ENCODE measurements at places on chromosomes 3 and 15.

DNA sequence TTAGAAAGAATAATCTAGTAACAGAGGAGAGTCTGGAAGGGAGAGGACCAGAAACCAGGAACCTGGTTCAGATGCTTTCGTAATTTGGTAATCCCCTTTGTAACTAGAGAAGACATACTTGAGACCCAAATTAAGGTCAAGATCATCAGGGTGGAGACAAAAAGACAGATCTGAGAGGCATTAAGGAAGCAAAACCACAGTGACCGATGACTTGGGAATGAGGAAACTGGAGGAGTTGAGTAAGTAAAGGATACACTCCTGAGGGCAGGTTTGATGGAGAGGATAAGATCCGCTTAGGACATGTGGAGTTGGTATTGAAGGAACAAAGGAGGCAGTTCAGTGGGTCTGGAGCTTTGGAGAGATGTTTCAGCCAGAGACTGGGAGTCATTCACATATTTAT lies 23.6 kb upstream of the BCL2A1 start:
- peaks cover 4% of the 10 kb centered on the region for H3K27me3 ChIP-seq
- H3K4me3 ChIP-seq: no peak overlapping the region
- peaks cover 5% of the 10 kb centered on the region for H3K4me1 ChIP-seq
- no peak for DNase-seq
- H3K36me3 ChIP-seq: no peaks in the 10 kb centered on the region

DNA sequence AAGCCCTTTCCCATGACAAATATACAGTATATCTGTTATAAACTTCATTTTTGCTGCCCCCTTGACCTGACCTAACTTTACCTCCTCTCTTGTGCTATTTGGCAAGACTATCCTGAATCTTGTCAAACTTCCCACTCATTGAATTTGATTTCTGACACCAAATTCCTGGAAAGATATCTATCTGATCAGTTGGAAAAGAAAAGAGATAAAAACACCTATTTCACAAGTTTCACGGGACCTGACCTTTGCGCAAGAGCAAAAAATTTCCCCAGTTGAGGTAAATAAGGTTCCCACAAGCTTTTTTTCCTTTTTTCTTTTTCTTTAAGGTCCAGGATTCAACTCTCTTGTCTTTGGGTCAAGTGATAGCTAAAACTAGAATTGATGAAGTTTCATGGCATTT lies 189.2 kb upstream of the LPP start:
- no peak overlapping the region for H3K4me3 ChIP-seq
- peaks cover 4% of the 10 kb centered on the region for H3K27me3 ChIP-seq
- peaks cover 28% of the 10 kb centered on the region for H3K4me1 ChIP-seq
- H3K27ac ChIP-seq: no peak overlapping the region
- DNase-seq: no peak

DNA sequence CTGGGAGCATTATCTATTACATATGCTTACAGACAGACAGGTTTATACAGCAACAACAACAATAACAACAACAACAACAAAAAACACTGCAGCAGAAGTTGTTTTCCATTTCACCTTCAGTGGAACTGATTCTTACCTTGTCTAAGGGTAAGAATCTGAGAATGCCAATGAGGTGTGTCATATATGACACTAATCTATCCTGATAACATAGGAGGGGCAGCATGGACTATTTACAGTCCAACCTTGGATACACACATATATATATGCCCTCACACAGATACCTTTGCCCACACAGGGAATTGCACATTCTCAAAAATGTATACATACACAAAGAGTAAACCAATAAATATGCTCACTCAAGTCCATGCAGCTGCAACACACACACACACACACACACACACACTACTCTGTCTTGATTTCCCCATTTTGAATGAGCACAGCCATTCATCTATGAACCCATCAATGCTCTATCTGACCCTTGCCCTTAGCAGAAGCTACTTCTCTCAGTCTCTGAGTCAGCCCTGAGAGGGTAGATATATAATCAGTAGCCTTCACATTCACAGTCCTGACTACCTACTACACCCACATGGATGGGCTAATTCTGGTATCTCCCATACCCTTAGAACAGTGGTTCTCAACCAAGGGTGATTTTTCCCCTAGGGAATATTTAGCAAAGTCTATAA lies 9.7 kb upstream of the TRANK1 start:
- no peak for DNase-seq
- peaks cover 13% of the 10 kb centered on the region for H3K27me3 ChIP-seq
- peaks cover under 1% of the 10 kb centered on the region for H3K36me3 ChIP-seq
- H3K4me3 ChIP-seq: no peak overlapping the region
- H3K27ac ChIP-seq: no peak overlapping the region
- peaks cover 12% of the 10 kb centered on the region for H3K4me1 ChIP-seq

- DNase-seq: no peak
- H3K36me3 ChIP-seq: no peaks in the 10 kb centered on the region
These were observed 317.5 kb downstream of the BCHE start for GRCh38 chr3:165519687-165520086.

DNA sequence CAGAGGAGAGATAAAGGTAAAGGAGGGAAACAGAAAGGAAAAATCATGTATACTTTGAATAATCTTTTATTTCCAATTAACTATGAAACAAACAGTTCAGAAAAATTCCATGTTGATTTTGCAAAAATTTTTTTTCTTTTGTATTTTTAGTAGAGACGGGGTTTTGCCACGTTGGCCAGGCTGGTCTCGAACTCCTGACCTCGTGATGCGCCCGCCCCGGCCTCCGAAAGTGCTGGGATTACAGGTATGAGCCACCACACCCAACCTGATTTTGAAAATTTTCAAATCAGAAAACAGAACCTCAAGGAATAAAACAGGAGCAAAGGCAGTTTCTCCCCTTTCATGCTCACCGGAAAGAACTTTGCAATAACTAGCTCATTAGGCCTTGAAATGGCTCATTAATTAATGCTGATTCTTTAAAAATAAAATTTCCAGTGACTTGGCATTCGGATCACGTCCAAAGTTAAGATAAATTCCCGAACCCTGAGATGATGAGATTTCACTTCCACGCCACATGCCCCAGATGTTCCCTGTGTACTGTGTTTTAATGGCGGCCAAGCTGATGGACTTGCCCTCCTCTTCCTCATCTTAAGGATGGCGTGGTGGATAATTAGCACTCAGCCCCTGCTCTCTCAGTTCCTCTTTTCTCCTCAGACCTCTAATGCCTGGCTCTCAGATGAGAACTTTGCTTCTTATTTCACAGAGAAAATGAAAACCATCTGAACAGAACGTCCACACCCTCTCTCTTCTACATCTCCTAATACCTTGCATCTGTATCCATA lies 10.8 kb downstream of the BCL2L10 start:
- no peak for DNase-seq
- H3K27me3 ChIP-seq: peaks cover 4% of the 10 kb centered on the region
- no peak overlapping the region for H3K27ac ChIP-seq
- H3K36me3 ChIP-seq: no peaks in the 10 kb centered on the region
- H3K4me3 ChIP-seq: no peak overlapping the region
- H3K4me1 ChIP-seq: peaks cover 8% of the 10 kb centered on the region

- no peak overlapping the region for H3K4me3 ChIP-seq
- peaks cover 7% of the 10 kb centered on the region for H3K36me3 ChIP-seq
- peak; percentile 36 for DNase-seq
- peaks cover 13% of the 10 kb centered on the region for H3K27me3 ChIP-seq
- peak overlapping the region; percentile 29 for H3K27ac ChIP-seq
- H3K4me1 ChIP-seq: peaks cover 30% of the 10 kb centered on the region
These were observed 150.5 kb downstream of the CFAP20DC start for GRCh38 chr3:58899159-58899952.

GRCh38 chr3:126517986-126518778 lies 609 bp upstream of the UROC1 start:
- peaks cover 7% of the 10 kb centered on the region for H3K27me3 ChIP-seq
- H3K27ac ChIP-seq: no peak overlapping the region
- no peak for DNase-seq
- no peaks in the 10 kb centered on the region for H3K36me3 ChIP-seq
- no peaks in the 10 kb centered on the region for H3K4me1 ChIP-seq

- peaks cover 22% of the 10 kb centered on the region for H3K27me3 ChIP-seq
- DNase-seq: peak; percentile 24
- no peaks in the 10 kb centered on the region for H3K36me3 ChIP-seq
- peak overlapping the region; percentile 73 for H3K4me3 ChIP-seq
These were observed 28.1 kb upstream of the SYNM start for GRCh38 chr15:99076555-99077308.

DNA sequence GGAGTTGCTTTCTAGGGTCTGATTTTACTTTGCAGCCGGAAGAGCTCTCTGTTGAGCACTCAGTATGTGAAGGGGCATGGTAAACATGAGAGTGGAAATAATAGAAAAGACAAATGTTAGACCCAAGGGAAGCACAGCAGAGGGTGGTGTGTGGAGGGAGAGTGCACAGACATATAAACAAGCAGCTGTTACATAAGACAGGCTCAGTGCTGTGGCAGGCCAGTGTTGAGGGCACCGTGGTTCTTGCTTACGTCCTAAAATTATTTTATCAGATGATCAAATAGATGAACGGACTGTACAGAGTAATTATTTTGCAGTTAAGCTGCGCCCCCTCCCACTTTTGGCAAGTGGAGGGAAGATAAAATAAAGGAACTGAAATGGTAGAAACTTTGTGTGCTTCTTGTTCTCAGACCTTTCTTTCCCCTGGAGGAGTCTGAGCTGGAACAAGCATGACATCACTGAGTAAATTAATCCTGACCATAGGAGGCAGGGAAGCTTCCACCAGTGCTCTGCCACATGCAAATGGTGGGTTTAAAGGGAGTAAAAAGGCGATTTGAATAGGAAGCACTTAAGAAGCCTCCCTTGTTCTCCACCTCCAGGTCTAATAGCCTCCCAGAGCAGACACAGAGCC lies 205.6 kb downstream of the IL20RB start:
- H3K36me3 ChIP-seq: no peaks in the 10 kb centered on the region
- no peak overlapping the region for H3K4me3 ChIP-seq
- DNase-seq: no peak

DNA sequence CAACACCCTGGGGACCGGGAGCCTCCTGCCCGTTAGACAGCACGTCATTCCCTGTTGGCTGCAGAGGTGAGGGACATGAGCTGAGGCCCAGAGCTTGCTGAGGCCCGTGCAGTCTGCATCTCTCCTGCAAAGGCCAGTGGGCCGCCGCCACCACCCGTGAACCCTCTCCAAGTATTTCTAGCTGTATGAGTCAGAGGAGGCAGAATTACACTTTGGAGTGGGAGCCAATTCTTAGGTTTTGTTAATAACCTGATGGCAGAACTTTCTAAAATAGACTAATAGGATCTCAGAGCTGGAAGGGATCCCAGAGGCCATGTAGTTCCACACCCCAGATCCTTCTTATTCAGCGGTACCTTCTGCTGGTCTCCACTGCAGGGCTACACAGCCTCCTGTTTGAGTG lies 335.2 kb upstream of the CTDSPL start:
- no peak for DNase-seq
- no peaks in the 10 kb centered on the region for H3K4me1 ChIP-seq
- no peak overlapping the region for H3K27ac ChIP-seq
- no peaks in the 10 kb centered on the region for H3K36me3 ChIP-seq
- H3K4me3 ChIP-seq: no peak overlapping the region

GRCh38 chr3:85935171-85935570 lies 976.4 kb downstream of the CADM2 start:
- H3K36me3 ChIP-seq: no peaks in the 10 kb centered on the region
- H3K4me1 ChIP-seq: no peaks in the 10 kb centered on the region
- H3K27ac ChIP-seq: no peak overlapping the region
- H3K27me3 ChIP-seq: no peaks in the 10 kb centered on the region

GRCh38 chr3:39519554-39520288 lies 52.2 kb downstream of the MOBP start:
- H3K4me3 ChIP-seq: no peak overlapping the region
- peaks cover 4% of the 10 kb centered on the region for H3K4me1 ChIP-seq
- no peaks in the 10 kb centered on the region for H3K36me3 ChIP-seq

DNA sequence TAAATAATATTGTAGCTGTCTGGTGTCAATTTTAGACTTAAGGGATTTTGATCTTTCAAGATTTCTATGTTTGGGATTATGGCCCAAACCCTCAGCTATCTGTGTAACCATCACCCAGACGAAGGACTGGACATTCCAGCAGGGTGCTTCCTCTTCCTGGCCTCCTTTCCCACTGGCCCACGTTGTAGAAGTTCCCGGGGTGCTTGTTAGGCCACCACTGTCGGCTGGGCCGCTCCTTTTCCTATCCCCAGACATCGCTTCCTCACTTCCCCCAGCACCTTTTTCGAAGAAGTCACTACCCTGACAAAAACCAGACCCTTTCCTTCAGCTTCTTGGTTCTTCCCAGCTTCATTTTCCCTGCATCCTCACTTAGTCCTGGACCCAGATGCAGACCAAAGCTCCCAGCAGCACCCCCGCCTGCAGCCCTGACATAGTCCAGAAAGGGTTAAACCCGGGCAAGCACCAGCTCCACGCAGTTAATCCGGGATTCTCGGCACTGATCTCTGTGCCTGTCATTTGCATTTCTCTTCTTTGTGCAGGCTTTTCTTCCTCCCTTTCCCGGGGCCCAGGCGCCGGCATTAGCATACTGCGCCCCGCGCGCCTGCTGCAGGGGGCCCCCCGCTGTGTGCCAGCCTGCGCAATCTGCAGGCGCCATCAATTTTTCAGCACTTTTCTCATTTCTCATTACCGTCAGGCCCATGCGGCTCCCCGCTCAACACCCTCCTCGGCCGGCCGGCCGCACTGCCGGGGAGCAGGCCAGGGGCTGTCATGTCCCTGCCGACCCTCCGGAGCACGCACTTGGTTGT lies 90.6 kb downstream of the ZNF621 start:
- no peaks in the 10 kb centered on the region for H3K4me1 ChIP-seq
- H3K4me3 ChIP-seq: no peak overlapping the region
- DNase-seq: no peak
- H3K27me3 ChIP-seq: peaks cover 44% of the 10 kb centered on the region

DNA sequence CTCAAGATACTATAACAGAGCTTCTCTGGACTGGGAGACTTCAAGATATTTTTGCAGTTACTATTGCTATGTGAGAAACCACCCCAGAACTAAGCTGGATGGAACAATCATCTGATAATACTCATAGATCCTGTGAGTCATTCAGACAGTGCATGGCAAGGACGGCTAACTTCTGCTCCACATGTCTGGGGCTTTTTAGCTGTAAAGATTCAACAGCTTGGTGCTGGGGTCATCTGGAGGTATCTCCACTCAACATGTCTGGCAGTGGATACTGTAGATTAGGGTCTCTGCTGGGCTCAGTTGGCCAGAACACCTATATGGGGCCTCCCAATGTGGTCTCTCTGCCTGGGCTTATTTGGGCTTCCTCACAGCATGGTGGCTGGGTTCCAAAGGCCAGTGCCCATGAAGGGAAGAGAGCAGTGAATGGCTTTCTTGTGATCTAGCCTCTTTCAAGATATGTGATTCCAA lies 117.3 kb upstream of the SLC7A14 start:
- no peaks in the 10 kb centered on the region for H3K36me3 ChIP-seq
- DNase-seq: no peak
- peaks cover 3% of the 10 kb centered on the region for H3K27me3 ChIP-seq
- H3K4me1 ChIP-seq: peaks cover 5% of the 10 kb centered on the region
- no peak overlapping the region for H3K4me3 ChIP-seq

GRCh38 chr3:339351-339750 lies 142.8 kb downstream of the CHL1 start:
- H3K27ac ChIP-seq: no peak overlapping the region
- no peak for DNase-seq
- H3K36me3 ChIP-seq: no peaks in the 10 kb centered on the region
- H3K4me1 ChIP-seq: no peaks in the 10 kb centered on the region
- H3K4me3 ChIP-seq: no peak overlapping the region
